ENCODE measurements at places on chromosomes 6 and 20.
A peak's percentile ranks its signal among the peaks of the same experiment; 100 is the strongest.

DNA sequence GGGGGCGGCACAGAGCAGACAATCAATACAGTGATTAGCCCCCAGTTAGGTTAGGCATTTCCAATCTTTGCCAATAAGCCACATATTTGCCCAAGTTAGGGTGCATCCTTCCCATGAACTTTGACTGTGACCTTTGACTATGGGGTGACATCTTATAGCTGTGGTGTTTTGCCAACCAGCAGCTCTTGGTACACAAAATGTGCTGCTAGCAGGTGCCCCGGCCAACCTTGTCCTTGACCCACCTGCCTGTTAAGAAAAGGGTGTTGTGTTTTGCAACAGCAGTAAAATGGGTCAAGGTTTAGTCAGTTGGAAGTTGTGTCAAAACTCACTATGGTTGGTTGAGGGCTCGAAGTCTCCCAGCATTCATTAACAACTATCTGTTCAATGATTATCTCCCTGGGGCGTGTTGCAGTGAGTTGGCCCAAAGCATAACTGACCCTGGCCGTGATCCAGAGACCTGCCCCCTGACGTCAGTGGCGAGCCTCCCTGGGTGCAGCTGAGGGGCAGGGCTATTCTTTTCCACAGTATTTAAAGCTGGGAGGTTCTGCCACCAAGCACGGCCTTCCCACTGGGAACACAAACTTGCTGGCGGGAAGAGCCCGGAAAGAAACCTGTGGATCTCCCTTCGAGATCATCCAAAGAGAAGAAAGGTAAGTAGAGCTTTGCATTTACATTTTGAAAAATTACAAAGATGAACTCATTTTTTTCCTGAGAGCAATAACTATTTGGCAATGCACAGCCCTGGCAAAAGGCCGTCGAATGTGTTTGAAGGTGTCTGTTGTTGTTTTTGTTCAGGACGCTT, at the start of gene PCK1:
PCK1 (plus strand) TSS at position 557 of the 802 bp plus-strand sequence. CDS start 302 bp downstream, outside the sequence.
- DNase-seq: no peak

GRCh38 chr6:89954721-89955148, 60.5 kb downstream of the GJA10 start:
- DNase-seq: no peak

GRCh38 chr20:62051546-62052255, 14.0 kb downstream of the TAF4 start:
- no peak for DNase-seq

DNA sequence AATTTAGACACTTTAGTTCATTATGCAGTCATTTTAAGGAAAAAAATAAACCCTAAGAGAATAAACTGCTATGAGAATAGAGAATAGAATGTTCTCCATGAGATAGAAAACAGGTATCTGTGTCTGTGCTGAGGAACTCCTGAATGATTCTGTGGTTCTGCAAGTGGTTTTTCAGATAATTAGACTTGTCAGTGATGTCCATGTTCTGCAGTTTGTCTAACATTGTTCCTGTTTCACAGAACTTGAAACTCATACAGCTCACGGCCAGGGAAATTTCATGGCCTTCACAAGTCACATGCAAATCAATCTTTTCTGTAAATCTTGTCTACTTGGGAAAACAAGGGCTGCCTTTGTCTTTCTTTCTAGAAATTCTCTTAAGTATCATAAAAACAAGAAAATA, 73.4 kb upstream of the HMGCLL1 start:
- DNase-seq: no peak

DNA sequence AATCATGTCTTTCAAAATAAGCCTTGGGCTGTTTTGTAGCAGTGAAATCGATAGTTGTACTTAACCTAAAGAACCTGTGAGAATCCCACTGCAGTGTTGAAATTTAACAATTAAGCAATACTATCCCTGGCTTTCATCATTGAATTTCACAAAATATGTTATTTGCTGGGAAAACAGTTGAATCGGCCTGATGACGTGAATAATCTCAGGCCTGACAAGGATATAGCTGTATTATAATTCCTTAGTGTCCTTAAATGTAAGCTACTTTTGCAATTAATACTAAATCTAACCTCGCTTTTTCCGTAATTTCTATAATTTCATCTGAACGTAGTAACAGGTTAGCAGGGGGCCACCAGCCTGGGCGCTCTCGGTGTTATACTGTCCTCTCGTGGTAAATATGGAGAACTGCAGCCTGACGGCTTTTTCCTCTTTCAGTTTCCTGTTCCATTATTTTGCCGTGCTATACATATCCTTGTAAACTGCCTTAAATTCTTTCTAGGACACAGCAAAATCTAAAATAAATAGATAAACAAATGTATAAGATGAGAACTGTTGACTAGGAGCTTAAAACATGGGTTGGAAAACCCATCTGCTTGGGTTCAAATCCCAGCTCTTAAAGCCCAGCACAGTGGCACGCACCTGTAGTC, 24.0 kb downstream of the MTFR2 start:
- DNase-seq: peak; percentile 39

- DNase-seq: no peak
These were observed 4.7 kb downstream of the SLC2A10 start for GRCh38 chr20:46713957-46714834.

DNA sequence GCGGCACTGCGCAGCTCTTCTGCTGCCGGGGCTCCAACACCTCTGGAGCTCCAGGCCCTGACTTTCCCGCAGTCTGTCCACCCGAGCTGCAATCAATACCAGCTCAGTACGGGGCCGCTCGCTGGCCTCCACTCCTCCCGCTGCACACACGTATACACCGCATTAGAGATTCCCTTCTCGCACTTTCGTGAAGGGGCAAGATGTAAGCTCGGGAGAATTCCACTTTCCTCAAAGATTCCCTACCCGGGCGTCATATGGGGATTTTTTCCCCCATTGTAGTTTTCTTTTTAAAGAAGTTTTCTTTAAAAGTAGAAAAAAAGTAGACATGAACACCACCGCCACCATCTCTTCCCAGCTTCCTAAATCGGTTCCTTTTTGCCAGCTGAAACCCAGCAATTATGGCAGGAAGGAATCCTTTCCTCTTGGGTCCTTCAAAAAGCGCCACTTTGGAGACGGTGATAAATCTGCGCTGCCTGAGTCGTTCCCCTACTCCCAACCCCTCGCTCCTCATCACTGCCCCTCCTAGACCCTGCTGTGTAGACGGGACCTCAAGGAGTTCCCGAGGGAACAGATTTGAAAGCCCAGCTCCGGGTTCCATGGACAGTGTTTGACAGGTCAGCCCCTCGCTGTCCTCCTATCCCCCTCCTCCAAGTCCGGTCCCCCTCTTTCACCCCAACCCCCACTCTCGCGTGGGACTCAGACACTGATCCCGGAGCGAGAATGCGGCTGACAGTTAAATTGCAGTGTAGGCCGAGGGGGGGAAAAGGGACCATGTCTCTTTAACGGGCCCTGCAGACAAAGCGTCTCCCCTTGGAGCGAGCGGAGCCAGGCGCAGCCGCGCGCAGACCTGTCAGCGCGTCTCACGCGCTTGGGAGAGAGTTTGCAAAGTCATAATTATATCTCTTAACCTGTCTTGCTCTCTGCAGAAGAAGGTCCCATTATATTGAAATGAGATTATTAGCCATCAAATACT, 39.5 kb downstream of the NCR2 start:
- no peak for DNase-seq

DNA sequence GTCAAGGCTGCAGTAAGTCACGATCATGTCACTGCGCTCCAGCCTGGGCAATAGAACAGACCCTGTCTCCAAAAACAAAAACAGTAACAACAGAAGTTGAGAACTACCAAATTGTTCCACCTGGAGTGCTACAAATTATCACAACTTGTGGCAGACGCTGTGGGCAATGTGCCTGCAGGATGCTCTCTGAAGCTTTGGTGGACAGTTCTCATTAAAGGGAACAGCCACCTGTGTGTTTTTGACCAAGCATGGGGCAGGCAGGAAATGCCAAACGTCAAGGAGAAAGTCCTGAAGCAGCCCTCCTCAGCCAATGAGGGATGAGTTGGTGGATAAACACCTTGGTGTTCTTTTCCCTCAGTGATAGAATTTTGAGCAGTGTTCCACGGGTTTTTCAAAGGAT, 15.8 kb downstream of the COX4I2 start:
- DNase-seq: no peak

DNA sequence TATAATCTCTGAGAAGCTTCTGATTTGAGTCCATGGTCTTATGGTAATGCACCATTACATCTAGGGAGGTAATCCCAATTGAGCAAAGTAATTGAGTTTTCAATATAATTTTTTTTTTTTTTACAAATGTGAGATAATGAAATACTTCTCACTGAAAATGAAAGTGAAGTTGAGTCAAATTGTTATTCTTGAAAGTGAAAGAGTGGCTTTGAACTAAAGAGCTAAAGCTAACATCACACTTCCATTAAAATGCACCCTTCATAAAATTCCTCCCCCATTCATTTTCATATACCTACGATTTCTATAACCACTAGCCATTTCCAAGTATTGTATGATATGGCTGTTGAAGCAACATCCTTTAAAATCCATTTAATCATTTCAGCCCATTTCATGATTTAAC, 149.1 kb upstream of the IMPG1 start:
- no peak for DNase-seq

DNA sequence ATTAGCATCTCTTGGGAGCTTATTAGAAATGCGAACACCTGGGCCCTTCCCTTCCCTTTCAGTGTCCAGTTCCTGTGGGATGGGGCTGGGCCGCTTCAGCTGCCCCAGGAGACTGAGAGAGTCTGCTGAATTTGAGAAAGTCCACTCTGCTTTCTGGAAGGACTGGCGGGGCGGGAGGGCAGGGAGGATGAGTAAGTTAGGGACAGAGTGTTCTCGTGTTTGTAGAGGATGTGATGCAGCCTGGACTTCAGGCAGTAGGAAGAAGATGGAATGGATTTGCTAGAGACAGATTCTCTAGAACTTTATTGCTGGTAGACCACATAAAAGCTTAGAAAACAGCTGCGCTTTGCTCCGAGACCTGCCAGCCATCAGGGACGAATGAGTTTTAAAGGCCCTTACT, 1.1 kb upstream of the TULP4 start:
- no peak for DNase-seq

DNA sequence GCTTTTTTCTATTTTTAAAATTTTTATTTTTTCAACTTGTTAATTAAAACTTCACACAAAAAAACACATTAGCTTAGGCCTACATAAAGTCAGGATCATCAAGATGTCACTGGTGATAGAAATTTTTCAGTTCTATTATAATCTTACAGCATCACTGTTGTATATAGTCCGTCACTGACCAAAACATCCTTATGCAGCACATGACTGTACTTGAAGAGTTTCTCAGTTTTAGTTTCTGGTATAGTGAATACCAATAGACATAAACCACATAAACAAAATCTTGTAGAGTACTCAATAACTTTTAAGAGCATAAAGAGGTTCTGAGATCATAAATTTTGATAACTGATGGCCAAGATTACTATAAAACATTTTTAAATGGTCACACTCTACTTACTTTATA, 71.8 kb downstream of the ASCC3 start:
- DNase-seq: no peak

DNA sequence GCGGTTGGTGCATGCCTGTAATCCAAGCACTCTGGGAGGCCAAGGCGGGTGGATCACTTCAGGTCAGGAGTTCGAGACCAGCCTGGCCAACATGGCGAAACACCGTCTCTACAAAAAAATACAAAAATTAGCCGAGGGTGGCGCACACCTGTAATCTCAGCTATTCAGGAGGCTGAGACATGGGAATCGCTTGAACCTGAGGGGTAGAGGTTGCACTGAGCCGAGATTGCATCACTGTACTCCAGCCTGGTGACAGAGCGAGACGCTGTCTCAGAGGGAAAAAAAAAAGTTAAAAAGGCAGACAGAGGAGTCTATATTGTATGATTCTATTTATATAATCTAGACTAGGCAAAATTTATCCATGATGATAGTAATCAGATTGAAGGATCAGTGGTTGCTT, 27.3 kb upstream of the PLCG1 start:
- no peak for DNase-seq

- no peak for DNase-seq
These were observed 147.0 kb downstream of the CDH26 start for GRCh38 chr20:60104993-60105803.

DNA sequence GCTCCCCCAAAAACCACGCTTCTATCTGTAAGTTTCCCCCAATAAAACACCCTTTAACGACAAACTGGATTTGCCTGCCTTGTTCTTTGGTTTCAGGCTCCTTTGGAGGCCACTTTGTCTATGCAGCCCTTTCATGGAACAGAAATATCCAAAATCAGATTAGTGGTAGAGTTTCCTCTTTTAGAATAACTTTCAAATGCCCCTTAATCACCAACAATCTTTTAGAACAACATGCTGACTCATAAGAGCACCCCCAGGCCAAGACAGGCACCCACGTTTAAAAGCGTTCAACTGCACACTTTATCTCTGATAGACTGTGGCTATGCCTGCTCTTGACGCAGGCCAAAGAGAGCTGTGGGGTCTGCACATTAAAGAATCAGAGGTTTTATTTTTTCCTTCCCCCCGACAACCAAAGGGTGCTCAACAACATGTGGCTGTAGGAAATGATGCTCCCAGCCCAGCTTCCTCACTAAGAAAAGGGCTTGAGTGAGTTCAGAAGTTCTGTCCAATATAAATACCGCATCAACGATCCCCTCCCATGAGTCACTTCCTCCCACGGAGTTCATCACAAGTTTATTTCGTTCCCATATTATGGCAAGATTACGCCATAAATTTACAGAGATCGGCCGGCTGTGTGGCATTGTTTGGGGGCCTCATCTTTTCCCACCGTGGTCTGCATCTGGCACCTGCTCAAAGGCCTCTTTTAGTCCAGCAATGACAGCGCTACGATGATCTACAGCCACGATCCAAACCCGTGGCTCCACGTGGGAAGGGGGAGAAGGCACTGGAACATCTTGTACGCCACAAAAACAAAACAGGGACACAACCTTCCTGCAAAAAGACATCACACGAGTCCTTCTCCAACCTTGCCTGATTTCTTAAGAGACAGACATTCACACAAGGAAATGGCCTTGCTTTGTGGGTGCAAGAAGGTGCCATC, 88.8 kb upstream of the NFATC2 start:
- no peak for DNase-seq

DNA sequence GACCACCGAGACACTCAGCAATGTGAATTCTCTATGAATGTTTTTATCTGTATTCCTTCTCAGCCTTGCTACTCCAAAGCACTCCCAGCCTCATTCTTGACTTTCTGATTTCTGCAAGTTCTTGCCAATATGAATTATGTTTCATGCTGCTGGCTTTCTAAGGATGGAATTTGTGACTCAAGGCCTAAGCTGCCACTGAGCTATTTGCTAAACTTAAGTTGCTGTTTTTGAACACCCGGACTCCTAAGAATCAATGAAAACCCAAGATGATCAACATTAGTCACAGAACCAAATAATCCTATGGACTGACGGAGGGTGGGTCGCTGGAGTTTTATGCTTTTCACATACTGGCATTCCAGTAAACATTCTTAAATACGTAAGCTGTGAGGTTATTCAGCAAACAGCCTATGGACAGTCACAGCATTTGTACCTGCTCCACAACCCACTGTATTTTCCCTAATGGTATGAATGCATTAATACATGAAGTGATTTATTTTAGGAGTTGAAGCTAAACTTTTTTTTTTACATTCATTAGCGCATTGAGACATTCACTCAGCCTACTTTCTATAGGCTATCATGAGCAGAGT, 8.2 kb upstream of the PXDC1 start:
- DNase-seq: no peak

- no peak for DNase-seq
These were observed 288.3 kb upstream of the ZNF337 start for GRCh38 chr20:25984933-25985332.

All from effector memory CD4-positive, alpha-beta T cell (primary cell).